ENCODE measurements at places on chromosomes 16 and 17.

GRCh38 chr16:48409839-48410632, 24.8 kb upstream of the SIAH1 start:
- peak; percentile 95 for DNase-seq

DNA sequence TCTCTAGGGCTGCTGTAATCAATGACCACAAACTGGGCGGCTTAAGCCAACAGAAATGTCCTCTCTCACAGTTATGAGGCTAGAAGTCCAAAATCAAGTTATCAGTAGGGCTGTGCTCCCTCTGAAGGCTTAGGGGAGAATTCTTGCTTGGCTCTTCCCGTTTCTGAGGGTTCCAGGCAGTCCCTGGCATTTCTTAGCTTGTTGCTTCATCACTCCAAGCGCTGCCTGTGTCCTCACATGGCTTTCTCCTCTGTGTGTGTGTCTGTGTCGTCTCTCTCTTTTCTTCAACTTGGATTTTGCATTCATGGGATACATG, 13.7 kb upstream of the CDC42EP4 start:
- no peak for DNase-seq

DNA sequence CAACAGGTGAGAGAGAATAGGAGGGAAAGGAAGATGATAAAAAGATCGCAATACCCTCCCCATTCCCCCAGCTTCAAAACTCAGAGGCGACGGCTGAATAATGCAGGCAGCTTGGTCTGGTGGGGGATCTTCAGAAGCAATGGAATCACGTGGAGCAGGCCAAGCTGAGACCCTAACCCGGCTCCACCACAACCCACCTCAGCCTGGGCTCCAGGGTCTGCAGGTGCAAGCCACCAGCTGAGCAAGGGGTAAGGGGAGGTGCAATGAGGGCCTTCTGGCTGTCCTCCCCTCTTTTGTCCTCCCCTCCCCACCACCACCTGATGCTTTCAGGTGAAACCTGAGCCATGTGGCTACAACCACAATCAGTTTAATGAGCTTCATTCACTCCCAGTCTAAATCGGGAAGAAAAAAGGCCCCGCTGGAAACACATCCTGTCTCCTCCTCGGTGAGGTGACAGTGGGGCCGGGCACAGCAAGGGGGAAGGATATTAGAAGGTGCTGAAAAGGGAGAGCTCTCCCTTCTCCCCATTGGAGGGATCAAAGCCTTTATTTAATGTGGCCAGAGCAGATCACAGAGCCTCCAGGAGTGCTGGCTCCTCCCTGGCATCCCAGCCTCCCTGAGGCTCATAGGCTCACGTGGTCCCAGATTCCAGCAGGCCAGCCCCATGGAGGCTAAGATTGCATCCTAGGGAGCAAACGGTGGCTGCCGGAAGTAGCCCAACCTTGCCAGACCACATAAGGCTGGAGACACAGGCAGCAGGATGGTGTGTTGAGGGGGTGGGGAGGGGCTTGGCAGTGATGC, 261.0 kb downstream of the SOX9 start:
- no peak for DNase-seq

DNA sequence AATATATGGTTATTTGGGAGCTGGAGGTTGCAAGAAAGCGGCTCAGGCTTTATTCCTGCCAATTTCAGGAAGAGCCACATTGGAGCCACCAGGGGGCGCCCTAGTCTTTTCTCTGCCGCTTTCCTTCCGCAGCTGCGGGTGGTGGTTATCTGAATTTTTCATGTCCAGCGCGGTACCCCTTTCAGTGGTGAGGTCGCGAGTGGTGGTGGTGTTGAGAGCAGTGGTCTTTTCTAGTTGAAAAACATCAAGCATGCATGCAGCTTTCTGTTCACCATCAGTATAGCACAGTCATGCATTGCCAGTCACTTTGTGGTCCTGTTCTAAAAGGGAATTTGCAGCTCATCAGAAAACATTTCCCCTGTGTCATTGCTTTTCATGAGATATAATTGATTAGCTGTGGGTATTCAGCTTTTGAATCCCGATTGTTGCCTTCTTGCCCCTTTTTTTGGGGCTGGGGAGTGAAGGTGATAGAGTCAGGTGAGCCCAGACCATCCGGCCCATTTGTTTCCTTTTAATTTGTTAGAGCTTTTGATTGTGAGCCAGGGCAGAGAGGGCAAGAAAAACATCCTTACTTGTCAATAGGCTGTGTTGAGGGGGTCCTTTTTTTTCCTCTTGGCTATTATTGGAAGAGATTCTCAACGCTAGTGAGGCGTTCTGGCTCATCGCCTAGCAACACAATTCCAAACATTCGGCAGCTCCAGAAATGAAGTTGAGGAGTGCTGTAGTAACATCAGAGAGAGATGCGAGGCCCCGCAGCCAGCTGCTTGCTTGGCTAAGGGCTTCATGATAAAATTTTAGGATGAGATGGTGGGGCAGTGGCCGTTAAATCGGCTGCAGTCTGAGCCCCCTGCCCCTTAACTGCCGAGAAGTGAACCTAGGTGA, 119.0 kb downstream of the SNX29 start:
- peak; percentile 55 for DNase-seq

DNA sequence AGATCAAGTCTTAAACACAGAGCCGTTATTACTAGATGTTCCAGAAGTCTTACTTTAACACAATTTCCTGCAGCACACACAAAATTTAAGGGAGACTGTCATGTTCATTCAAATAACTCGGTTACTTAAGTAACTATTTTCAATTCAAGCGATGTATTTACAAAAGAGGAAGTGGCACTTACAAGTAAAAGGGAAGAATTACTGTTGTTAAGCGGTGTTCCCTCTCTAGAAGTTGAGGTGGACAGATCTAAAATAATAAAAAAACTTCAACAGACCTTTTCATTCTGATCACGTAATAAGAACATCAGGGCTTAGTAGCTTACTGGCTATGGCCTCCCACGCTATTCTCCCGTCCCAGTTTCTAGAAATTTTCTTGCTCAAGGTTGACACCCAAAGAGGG, 26.2 kb upstream of the TXNDC11 start:
- no peak for DNase-seq

GRCh38 chr17:45641541-45641940, 142.6 kb upstream of the CRHR1 start:
- no peak for DNase-seq

DNA sequence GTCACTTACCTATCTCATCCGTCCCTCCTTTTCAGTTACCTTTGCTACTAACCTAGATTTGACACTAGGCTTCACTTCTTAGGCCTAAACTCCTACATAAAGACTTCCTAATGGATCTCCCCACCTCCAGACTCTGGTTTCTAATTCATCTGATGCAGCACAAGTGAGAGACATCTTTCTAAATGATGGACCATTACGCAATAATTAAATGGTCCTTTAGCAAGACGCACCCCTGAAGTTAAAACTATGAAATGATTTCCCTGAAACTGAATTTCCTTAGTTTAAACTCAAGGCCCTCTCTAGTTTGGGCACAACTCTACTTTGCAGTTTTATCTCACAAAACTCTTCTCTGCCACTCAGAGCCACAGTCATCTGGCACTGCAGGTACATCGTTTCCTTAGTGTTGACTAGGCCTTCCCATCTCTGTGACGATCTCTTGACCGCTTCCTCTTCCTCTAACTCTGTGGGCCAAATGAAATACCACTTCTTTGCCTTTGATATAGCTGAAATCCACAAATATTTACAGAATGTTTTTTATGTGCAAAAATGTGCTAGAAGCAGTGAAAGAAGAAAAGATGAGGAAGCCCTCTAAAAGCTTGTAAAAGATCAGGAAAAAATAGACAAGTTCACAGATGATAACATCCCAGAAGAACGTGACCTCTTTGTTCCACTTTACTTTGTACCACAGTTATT, 3.3 kb downstream of the SYNRG start:
- no peak for DNase-seq

GRCh38 chr16:46830417-46830901, 521 bp downstream of the C16orf87 start:
- no peak for DNase-seq

- no peak for DNase-seq
Measured at GRCh38 chr17:44749076-44749979, 9.5 kb upstream of the ADAM11 start.

- no peak for DNase-seq
Measured at GRCh38 chr16:13926464-13926863, 6.5 kb downstream of the ERCC4 start.

GRCh38 chr17:28950017-28950751, 1.1 kb downstream of the PHF12 start:
- DNase-seq, result peak; percentile 58

GRCh38 chr17:40568074-40568836, 3.0 kb upstream of the CCR7 start:
- DNase-seq, result no peak

- no peak for DNase-seq
Measured at GRCh38 chr16:48911700-48912099, 301.7 kb upstream of the N4BP1 start.

DNA sequence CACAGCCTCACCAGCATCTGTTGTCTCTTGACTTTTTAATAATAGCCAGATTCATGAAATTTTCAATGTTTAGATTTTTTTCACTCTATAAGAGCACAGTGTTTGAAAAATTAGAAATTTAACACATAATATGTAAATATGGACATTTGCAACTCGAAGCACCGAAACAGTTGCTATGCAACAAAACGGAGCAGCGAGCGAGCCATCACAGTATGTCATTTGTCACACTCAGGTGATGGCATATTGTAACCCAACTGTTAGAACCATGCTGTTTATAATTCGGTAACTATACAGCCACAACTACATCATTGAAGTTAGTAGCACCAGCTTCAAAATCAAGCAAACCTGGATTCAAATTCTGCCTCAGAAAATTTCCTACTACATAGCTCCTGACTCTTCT, 410.8 kb downstream of the NPIPA8 start:
- no peak for DNase-seq

GRCh38 chr16:89155184-89155679, 16.3 kb upstream of the CDH15 start:
- DNase-seq, result peak; percentile 87

DNA sequence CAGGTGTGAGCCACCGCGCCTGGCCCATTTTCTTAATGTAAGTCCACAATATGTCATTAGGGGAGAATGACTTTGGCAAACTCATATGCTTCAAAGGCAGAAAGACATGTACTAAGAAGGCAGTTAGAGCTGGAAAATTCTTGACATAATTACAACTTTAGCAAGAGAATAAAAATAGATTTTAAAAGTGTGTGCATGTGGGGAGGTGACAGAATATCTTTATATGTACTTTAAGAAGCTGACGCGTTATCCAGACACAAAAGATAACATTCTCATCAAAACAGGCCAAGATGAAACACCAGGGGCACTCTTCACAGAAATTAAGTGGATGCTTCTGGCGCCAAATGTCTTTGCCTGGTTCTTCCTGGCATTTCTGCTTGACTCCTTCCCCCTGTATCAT, 28.2 kb downstream of the GJC1 start:
- no peak for DNase-seq

- peak; percentile 1 for DNase-seq
Measured at GRCh38 chr17:52383493-52384100, 225.1 kb upstream of the CA10 start.

- no peak for DNase-seq
Measured at GRCh38 chr17:50144845-50145531, 5.5 kb downstream of the PPP1R9B start.

GRCh38 chr17:19454074-19454473, 43.0 kb downstream of the RNF112 start:
- no peak for DNase-seq

GRCh38 chr17:62712171-62712581, 84.7 kb downstream of the MRC2 start:
- DNase-seq, result no peak

DNA sequence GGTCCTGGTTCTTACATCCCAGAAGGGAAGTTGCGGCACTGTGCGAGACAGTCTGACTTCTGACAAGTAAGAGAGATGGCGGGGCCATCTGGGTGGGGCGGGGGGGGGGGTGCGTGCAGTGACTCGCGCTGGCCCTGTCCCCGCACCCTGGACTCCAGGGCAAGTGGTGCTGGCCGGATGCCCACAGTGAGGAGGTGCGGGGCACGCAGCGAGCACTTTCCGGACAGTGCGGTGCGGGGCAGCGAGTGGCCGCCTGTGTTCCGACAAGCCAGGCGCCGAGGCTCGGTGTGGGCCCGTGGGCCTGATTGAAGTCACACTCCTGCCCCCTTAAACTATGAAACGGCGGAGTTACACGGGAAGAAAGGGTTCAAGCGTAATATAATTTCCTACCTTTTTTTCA, 106.4 kb downstream of the BANP start:
- DNase-seq, result no peak

DNA sequence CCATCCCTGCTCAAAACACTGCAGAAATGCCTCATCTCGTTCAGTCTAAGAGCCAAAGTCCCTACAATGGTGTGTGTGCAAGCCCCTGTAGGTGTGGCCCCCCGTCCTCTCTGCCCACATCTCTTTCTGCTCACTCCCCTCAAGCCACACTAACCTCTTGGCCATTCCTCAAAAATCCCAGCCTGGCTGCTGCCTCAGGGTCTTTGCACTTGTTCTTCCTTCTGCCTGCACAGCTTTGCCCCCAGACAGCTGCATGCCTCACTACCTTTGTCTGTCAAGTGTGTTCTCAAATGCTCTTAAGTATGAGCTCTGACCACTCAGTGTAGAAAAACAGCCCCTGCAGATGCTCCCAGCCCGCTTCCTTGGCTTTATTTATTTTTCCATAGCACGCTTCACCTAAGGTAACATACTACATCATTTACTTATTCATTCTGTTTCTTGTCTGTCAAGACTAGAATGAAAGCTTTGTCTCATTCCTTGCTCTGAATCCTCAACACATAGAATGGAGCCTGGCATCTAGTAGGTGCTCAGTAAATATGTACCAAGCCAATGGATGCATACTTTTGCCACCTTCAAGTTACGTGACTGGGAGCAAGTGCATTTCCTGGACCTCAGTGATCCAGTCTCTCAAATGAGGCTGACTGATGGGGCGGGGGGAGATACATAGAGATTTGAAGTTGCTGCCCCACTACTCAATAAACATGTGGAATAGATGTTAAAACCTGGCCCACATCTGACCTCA, 38.1 kb downstream of the RAI1 start:
- DNase-seq, result no peak

All from fibroblast of lung (primary cell).